ENCODE measurements at places on chromosomes 1 and 21.

GRCh38 chr1:57124768-57125446 lies 159.1 kb upstream of the C8B start:
- H3K27ac ChIP-seq, result no peak overlapping the region
- no peaks in the 10 kb centered on the region for H3K4me1 ChIP-seq
- H3K4me3 ChIP-seq, result no peak overlapping the region

- H3K36me3 ChIP-seq, result peaks cover 8% of the 10 kb centered on the region
- no peaks in the 10 kb centered on the region for H3K4me1 ChIP-seq
- H3K27ac ChIP-seq, result no peak overlapping the region
Observed at GRCh38 chr21:31260790-31261189, 83.3 kb downstream of the TIAM1 start.

DNA sequence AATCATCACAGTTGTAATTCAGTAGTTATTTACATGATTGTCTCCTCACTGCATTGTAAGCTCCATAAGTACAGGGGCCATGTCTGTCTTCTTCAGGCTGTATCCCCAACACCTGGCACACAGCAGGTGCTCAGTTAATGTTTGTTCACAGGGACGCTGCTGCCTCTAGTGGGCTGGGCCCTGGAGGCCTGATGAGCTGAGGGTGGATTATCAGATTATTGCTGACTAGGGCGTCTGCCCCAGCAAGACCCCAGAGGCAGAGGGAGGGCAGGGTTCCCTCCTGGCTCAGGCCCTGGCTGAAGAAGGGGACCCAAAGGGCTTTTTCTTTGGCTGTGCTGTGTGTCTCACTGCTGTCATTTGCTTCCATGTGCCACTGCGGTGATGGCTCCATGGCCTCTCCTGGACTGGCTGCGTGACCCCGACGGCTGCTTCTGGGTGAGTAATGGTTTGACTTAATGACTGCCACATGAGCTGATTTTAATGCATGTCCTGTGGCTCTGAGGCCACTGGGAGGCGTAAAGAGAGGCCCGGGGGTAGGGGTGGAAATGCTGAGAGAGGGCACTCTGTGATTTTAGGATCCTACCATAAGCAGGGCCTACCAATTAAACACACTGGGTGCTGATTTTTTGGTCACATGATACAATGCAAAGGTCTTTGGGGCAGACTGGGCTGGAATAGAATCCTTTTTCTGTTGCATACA lies 20.8 kb upstream of the EPB41 start:
- H3K4me1 ChIP-seq, result peaks cover 6% of the 10 kb centered on the region
- H3K4me3 ChIP-seq, result no peak overlapping the region
- no peaks in the 10 kb centered on the region for H3K36me3 ChIP-seq

GRCh38 chr1:226046240-226046639 lies 16.3 kb upstream of the H3-3A start:
- H3K4me1 ChIP-seq, result peaks cover 8% of the 10 kb centered on the region
- DNase-seq, result no peak
- no peaks in the 10 kb centered on the region for H3K36me3 ChIP-seq
- H3K4me3 ChIP-seq, result no peak overlapping the region
- no peak overlapping the region for H3K27ac ChIP-seq

GRCh38 chr1:219790834-219791615 lies 137.3 kb downstream of the SLC30A10 start:
- no peak for DNase-seq
- no peaks in the 10 kb centered on the region for H3K27me3 ChIP-seq
- peaks cover 4% of the 10 kb centered on the region for H3K4me1 ChIP-seq
- no peak overlapping the region for H3K27ac ChIP-seq
- no peaks in the 10 kb centered on the region for H3K36me3 ChIP-seq

DNA sequence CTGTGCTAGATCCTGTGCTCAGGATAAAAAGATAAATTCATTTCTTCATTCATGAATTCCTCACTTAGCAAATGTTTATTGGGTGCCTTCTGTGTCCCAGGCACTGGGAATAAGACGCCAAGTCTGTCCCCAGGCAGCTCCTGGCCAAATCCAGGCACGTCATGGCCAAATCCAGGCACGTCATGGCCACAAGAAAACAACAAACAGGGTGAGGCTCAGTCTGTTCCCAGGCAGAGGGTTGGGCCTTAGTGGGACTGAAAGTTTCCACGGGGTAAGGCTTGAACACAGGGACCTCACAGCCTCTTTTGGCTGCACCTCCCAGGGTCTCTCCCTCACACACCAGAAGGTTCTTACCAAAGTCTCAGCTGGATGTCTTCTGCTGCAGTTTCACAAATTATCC lies 95.7 kb downstream of the PAX7 start:
- peaks cover 98% of the 10 kb centered on the region for H3K27me3 ChIP-seq
- H3K4me3 ChIP-seq, result no peak overlapping the region
- no peaks in the 10 kb centered on the region for H3K4me1 ChIP-seq

GRCh38 chr21:36732761-36733160 lies 33.8 kb downstream of the SIM2 start:
- H3K4me1 ChIP-seq, result no peaks in the 10 kb centered on the region
- H3K27ac ChIP-seq, result no peak overlapping the region
- no peaks in the 10 kb centered on the region for H3K36me3 ChIP-seq
- no peaks in the 10 kb centered on the region for H3K27me3 ChIP-seq

- no peaks in the 10 kb centered on the region for H3K36me3 ChIP-seq
- no peak overlapping the region for H3K4me3 ChIP-seq
- no peaks in the 10 kb centered on the region for H3K27me3 ChIP-seq
- no peak overlapping the region for H3K27ac ChIP-seq
- H3K4me1 ChIP-seq, result no peaks in the 10 kb centered on the region
Observed at GRCh38 chr1:73359001-73359400, 839.0 kb downstream of the LRRIQ3 start.

DNA sequence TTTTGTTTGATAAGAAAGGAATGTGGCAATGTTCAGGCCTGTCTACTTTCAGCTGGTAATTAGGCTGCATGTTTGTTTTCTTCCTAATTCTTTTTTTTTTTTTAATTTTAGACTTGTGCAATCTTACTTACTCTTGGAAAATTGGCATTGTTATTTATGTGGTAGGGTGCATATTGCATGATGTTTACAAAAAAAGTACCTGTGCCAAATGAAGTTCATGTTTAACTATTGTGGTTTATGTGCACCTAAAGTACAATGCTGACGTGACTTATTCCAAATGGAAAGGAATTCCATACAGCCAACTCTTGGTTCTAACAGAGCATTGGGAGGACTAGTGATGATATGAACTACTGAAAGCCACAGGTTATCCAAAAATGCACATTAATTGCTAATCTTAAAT lies 51.0 kb downstream of the KCNK2 start:
- DNase-seq, result no peak
- no peaks in the 10 kb centered on the region for H3K4me1 ChIP-seq
- no peaks in the 10 kb centered on the region for H3K27me3 ChIP-seq
- H3K4me3 ChIP-seq, result no peak overlapping the region
- no peak overlapping the region for H3K27ac ChIP-seq

GRCh38 chr1:50135716-50136115 lies 27.0 kb downstream of the ELAVL4 start:
- H3K36me3 ChIP-seq, result no peaks in the 10 kb centered on the region
- H3K27me3 ChIP-seq, result no peaks in the 10 kb centered on the region
- no peaks in the 10 kb centered on the region for H3K4me1 ChIP-seq

DNA sequence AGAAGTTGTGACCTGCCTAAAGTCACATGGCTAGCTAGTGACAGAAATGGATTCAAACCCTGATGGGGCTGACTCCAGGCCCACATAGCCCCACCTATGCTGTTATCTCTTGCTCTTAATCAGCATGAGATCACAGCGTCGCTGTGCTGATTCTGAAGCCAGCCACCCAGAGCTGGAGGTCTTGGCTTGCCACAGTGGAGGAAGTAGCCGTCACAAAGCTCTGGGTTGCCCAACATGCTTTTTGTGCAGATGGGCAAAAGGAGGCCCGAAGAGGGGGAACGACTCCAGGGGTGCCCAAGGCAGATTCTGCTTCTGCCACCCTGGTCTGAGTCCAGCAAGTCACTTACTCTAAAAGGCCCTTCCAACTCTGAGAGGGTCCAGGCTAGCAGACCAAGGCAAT lies 14.7 kb upstream of the MFSD2A start:
- H3K4me1 ChIP-seq, result peaks cover 10% of the 10 kb centered on the region
- no peaks in the 10 kb centered on the region for H3K36me3 ChIP-seq
- H3K27ac ChIP-seq, result peak overlapping the region; percentile 4
- DNase-seq, result no peak
- H3K27me3 ChIP-seq, result no peaks in the 10 kb centered on the region
- no peak overlapping the region for H3K4me3 ChIP-seq

GRCh38 chr1:197342669-197343068 lies 74.6 kb downstream of the CRB1 start:
- H3K4me1 ChIP-seq, result no peaks in the 10 kb centered on the region
- H3K27me3 ChIP-seq, result no peaks in the 10 kb centered on the region
- no peak overlapping the region for H3K27ac ChIP-seq
- no peak overlapping the region for H3K4me3 ChIP-seq
- no peaks in the 10 kb centered on the region for H3K36me3 ChIP-seq

- no peak overlapping the region for H3K4me3 ChIP-seq
- no peak for DNase-seq
- peaks cover 48% of the 10 kb centered on the region for H3K4me1 ChIP-seq
- peak overlapping the region; percentile 67 for H3K27ac ChIP-seq
Observed at GRCh38 chr1:154466206-154466605, 35.8 kb upstream of the TDRD10 start.
